ENCODE measurements at places on chromosomes 12 and 14.

- no peak for DNase-seq
Observed at GRCh38 chr12:93109551-93110203, 180.6 kb upstream of the EEA1 start.

GRCh38 chr14:46245276-46245675, 406.3 kb downstream of the RPL10L start:
- no peak for DNase-seq

DNA sequence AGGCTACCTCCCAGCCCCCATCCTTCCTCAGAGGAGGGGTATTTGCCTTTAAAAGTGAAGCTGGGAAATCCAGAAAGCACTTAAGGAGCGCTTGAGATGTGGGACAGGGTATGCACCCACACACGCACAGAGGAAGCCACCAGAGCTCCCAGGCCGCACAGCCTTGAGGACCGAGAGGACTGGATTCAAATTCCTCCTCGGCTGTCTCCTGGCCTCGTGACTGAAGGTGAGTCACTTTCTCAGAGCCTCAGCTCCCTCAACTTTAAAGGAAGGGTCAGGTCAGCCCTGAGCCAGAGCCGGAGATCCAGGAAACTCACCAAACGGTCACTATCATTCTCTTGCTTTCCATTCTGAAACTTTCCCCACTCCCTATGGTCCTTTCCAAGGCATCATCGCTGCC, 37.6 kb downstream of the BCL11B start:
- DNase-seq: no peak

DNA sequence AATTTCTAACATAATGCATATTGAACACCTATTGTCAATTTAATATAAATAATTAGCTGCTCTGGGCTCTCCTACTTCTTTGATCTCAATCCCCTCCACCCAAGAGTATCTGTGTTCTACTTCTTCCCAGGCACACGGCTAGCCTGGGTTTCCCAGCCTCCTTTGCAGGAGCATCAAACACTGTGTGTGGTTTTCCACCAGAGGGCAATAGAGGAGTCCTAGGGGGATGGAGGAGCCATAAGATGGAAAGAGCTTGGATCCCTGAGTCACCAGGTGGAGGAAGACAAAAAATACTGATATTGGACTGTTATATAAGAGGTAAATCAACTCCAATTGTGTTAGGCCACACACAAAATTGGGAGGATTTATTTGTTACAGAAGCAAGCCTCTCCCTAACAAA, 333.7 kb downstream of the GLT1D1 start:
- DNase-seq: no peak

DNA sequence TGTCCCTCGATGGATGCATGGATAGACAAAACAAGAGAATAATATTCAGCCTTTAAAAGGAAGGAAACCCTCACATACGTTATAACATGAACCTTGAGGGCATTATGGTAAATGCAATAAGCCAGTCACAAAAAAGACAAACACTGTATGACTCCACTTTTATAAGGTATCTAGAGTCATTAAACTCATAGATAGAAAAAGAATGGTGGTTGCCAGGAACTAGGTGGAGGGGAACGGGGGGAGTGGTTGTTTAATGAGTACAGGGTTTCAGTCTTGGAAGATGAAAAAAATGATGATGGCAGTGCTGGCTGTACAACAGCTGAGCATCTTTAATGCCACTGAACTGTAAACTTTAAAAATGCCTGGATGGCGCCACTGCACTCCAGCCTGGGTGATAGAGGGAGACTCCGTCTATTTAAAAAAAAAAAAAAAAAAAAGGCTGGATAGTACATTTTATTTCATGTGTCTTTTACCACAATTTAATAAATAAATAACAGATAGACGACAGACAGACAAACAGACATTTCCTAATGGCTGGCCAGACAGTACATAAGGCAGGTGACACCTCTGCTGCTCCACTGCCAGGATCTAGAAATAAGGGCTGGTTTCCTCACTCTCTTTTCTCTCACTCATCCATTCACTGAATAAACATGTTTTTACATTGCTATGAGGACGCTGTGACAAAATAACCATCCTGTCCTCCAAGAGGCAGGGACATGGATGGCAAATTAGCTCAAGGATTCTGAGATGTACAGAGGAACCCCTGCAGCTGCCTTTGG, 118.8 kb downstream of the FOXN3 start:
- DNase-seq: no peak

GRCh38 chr12:102504280-102504679, 23.9 kb upstream of the IGF1 start:
- no peak for DNase-seq

DNA sequence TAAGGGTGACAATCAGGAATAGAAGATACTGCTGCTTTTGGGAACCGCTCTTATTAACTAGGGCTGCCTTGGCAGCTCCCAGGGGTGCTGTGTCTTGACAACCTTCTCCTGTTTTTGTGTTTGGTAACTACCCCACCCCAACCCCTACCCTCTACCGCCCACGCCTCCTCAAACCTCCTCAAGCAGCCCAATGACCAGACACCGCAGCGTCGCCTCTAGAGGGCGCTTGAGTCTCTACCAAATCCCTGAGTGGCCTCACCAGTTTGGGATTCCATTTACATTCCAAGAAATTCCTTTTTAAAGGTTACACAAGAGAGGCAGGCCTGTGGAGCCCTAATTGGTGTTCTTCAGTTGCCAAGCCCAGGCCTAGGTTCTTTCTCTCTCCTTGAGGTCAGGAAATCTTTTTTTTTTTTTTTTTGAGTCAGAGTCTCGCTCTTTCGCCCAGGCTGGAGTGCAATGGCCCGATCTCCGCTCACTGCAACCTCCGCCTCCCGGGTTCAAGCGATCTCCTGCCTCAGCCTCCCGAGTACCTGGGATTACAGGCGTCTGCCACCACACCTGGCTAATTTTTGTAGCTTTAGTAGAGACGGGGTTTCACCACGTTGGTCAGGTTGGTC, 72.4 kb upstream of the USP44 start:
- no peak for DNase-seq

DNA sequence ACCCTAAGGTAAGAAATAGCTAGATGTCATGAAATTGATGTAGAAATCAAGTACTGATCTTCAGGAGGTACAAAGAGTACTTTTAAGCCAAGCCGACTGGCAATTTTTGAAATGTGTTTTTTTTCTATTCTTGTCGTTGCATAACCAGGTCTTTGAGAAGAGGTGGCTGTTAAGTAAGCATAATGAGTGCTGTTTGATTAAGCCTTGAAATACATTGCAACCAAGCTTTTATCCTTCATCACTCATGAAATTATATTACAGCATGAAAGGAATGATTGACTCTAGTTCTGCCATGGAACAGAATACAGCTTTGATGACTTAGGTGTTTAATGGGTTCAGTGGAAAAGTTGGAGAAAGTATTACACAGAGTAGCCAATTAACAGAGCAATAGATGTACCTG, 1720.2 kb upstream of the SEL1L start:
- no peak for DNase-seq

DNA sequence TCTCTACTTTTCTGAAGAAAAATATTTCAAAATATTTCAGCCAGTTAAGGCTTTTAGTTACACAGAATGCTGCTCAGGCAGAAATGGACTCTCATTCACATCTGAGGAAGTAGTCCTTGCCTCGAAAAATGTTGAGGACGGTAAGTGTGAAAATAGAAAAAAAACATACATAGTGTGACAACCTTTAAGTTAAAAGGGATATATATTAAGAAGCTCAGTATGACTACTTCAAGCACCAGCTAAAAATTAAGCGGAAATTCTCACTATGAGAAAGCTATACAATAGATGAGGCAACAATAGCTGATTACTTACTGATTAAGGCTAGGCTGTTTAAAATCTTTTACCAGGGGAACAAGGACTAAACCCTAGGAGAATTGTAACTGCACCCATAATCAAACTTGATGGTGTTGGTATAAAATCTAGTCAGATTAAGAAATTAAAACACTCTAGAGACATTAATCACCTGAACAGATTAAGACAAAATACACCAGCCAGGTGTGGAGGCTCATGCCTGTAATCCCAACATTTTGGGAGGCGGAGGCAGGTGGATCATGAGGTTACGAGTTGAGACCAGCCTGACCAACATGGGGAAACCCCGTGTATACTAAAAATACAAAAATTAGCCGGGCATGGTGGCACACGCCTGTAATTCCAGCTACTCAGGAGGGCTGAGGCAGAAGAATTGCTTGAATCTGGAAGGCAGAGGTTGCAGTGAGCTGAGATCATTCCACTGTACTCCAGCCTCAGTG, 53.9 kb downstream of the HNRNPC start:
- no peak for DNase-seq

DNA sequence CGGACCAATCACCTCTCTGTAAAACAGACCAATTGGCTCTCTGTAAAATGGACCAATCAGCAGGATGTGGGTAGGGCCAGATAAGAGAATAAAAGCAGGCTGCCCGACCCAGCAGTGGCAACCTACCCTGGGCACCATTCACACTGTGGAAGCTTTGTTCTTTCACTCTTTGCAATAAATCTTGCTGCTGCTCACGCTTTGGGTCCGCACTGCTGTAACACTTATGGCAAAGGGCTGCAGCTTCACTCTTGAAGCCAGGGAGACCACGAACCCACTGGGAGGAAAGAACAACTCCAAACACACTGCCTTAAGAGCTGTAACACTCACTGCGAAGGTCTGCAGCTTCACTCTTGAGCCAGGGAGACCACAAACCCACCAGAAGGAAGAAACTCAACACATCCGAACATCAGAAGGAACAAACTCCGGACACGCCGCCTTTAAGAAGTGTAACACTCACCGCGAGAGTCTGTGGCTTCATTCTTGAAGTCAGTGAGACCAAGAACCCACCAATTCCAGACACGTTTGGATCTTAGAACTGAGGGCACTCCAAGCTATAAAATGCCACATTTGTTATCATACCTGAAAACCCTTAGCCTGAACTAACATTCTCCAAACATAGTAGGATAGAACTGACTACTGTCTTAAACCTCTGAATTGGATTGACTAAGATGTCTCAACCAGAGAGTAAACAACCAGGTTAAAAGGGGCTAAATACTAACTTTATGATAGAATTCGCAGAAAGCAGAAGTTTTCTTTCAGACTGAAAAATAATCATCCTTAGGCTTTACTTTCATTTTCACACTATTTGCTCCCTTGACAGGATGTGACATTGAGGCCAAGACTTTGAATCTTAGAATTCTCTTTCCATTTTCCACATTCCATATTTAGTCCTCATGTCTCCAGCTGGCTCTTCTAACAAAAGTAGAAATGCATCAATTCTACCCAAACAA, 33.6 kb downstream of the CDKL1 start:
- no peak for DNase-seq

DNA sequence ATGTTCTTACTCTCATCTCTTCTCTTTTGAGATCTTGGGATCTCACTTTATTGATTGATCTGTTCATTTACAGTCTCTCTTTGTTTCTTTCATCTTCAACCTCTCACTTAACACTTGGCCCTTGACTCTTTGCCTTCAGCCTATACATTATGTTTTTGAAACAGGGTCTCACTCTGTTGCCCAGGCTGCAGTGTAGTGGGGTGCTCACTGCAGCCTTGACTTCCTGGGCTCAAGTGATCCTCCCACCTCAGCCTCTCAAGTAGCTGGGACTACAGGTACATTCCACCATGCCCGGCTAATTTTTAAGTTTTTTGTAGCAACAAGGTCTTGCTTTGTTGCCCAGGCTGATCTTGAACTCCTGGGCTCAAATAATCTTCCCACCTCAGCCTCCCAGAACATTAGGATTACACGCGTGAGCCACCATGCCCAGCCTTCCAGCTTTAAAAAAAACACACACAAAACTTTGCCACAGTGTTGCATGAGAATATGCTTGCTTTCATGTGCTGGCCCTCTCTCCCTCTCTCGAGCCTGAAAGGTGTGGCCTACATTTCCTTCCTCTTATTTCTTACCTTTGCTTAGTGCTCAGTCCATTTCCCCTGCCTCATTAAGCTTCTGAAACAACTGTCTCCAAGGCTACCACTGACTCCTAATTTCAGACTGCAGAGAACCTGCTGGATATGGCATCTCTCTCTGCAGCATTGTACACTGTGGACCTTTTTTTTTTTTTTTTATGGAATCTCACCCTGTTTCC, 9.9 kb downstream of the DIP2B start:
- DNase-seq: no peak

DNA sequence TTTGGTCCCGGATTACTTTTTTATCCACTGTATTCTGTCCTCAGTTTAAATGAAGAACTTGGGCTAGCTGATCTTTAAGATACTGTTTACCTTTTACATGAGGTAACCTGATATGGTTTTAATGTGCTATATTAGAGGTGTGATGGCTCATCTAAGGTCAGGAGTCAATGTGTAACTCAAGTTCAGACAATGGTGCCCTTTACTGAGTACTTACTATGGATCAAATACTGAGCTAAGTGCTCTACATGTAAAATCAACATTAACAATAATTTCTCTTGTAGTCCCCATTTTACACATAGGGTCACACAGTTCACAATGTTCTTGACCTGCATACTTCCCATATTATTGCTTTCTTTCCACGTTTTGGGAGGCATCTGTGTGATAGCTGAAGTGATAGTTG, 79.2 kb downstream of the CEP83 start:
- no peak for DNase-seq

DNA sequence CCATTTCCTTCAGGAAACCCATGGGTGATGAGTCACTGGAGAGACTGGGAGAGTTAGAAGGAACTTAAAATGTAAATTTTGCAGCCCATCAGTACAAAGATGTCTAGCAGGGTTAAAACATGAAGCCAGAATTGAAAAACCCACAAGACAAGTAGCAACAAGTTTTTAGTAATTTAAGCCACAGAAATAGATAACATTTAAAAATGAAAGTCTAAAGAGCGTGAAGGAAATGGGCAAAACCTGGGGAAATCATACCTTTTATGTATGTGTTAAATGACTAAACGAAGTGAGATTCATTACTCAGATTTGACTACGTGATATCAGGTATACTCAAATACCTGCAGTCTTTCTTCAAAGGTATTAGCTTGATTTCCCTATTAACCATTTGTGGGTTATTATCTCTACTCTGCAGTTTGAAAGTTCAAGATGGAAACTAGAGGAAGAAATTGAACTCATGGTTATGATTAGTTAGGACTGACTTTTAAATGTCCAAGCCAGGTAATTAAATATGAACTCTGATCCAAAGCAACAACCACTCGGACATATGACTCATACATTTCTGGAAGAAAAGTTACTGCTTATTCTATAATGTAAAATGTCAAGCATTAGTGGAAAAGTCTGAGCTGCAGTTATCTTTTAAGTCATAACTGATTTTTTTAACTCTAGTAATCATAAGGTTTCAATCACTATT, 84.1 kb downstream of the ITPR2 start:
- no peak for DNase-seq

DNA sequence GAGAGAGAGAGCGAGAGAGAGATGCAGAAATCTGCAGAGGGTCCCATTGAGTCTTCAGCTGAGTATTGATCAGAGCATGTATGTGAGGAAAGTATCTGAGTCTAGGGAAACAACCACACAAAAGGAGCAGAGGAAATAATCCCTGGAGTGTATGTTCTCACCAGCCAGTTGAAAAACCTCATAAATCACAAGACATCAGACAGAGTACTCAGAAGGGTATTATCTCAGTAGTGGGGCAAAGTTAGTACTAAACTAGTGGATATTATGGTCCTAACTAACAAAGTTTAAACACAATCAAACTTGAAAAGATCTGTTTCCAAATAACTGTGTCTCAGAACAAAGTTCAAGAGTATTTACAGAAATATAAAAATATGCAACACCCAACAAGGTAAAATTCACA, 36.5 kb upstream of the CTDSP2 start:
- DNase-seq: no peak

GRCh38 chr12:28050606-28051005, 78.1 kb upstream of the PTHLH start:
- DNase-seq: no peak

- peak; percentile 90 for DNase-seq
Observed at GRCh38 chr12:96906849-96907670, at the start of gene NEDD1. Gene NEDD1 (plus strand): TSS chr12:96907257. CDS start chr12:96909760, 2,503 bp downstream.

- DNase-seq: no peak
Observed at GRCh38 chr12:94792693-94793092, 142.3 kb upstream of the TMCC3 start.

Data from brain (organoid and tissue), 16 donors.